ENCODE measurements at places on chromosomes 3 and 15. TPM values are rescaled to one million over a fixed set of nuclear protein-coding genes. Genes with fewer than 3 reads are reported as not detected.

FETUB gene
- total RNA-seq = not detected

LMAN1L gene
- not detected for total RNA-seq

ZBTB20 gene
- total RNA-seq = 0.54 TPM

LNP1 gene
- total RNA-seq = 7.8 TPM

IFT80 gene
- 30.8 TPM for total RNA-seq

CCDC33 gene
- not detected for total RNA-seq

TAGLN3 gene
- not detected for total RNA-seq

SLC28A1 gene
- total RNA-seq = not detected

SI gene
- total RNA-seq = not detected

SEMA3F gene
- total RNA-seq = 22.9 TPM

DNAH12 gene
- total RNA-seq = not detected

TRPM1 gene
- not detected for total RNA-seq

GHSR gene
- not detected for total RNA-seq

KIF7 gene
- total RNA-seq = 42.1 TPM

C3orf70 gene
- total RNA-seq = not detected

GP5 gene
- not detected for total RNA-seq

ATP13A5 gene
- total RNA-seq = not detected

RAB6B gene
- 3.3 TPM for total RNA-seq

PYGO1 gene
- total RNA-seq = 4.9 TPM

Measured in MG63 (cell line).